ENCODE measurements at places on chromosomes 4 and X. TPM values are rescaled to one million over a fixed set of nuclear protein-coding genes. Genes with fewer than 3 reads are reported as not detected.

STBD1 gene
- total RNA-seq = 25.5 TPM

VSIG4 gene
- total RNA-seq = 61.6 TPM

LDOC1 gene
- 2.0 TPM for total RNA-seq

ASIC5 gene
- total RNA-seq = not detected

CDKL2 gene
- total RNA-seq = 0.83 TPM

LAGE3 gene
- 20.2 TPM for total RNA-seq

CT45A3 gene
- not detected for total RNA-seq

POU3F4 gene
- not detected for total RNA-seq

SYN1 gene
- total RNA-seq = 9.9 TPM

ATOH1 gene
- not detected for total RNA-seq

GPR119 gene
- not detected for total RNA-seq

SOWAHD gene
- total RNA-seq = not detected

- no peaks in the 10 kb centered on the region for H3K36me3 ChIP-seq
- DNase-seq = no peak
- H3K4me3 ChIP-seq = no peak overlapping the region
Observed at GRCh38 chr4:164614329-164614728, 139.6 kb upstream of the SMIM31 start.

- H3K27me3 ChIP-seq = no peaks in the 10 kb centered on the region
- no peak overlapping the region for H3K4me3 ChIP-seq
- no peak overlapping the region for H3K27ac ChIP-seq
- no peak for DNase-seq
Observed at GRCh38 chr4:100590325-100590724, 72.5 kb upstream of the EMCN start.

- H3K36me3 ChIP-seq = no peaks in the 10 kb centered on the region
- H3K4me1 ChIP-seq = no peaks in the 10 kb centered on the region
- H3K27ac ChIP-seq = no peak overlapping the region
- DNase-seq = no peak
- no peak overlapping the region for H3K4me3 ChIP-seq
Observed at GRCh38 chr4:107711831-107712230, 8.2 kb downstream of the PAPSS1 start.

- no peaks in the 10 kb centered on the region for H3K27me3 ChIP-seq
- H3K36me3 ChIP-seq = no peaks in the 10 kb centered on the region
- H3K4me3 ChIP-seq = no peak overlapping the region
- no peak overlapping the region for H3K27ac ChIP-seq
- DNase-seq = no peak
- peaks cover 11% of the 10 kb centered on the region for H3K4me1 ChIP-seq
Observed at GRCh38 chr4:185002784-185003183, 15.5 kb upstream of the HELT start.

- no peak overlapping the region for H3K4me3 ChIP-seq
- no peak overlapping the region for H3K27ac ChIP-seq
- H3K27me3 ChIP-seq = no peaks in the 10 kb centered on the region
- no peaks in the 10 kb centered on the region for H3K36me3 ChIP-seq
- no peak for DNase-seq
- H3K4me1 ChIP-seq = no peaks in the 10 kb centered on the region
Observed at GRCh38 chr4:93289831-93290230, 538.7 kb upstream of the ATOH1 start.

- no peak overlapping the region for H3K27ac ChIP-seq
- no peak overlapping the region for H3K4me3 ChIP-seq
- no peaks in the 10 kb centered on the region for H3K27me3 ChIP-seq
- H3K4me1 ChIP-seq = no peaks in the 10 kb centered on the region
- H3K36me3 ChIP-seq = no peaks in the 10 kb centered on the region
Observed at GRCh38 chr4:58502839-58503238, 1392.7 kb upstream of the IGFBP7 start.

DNA sequence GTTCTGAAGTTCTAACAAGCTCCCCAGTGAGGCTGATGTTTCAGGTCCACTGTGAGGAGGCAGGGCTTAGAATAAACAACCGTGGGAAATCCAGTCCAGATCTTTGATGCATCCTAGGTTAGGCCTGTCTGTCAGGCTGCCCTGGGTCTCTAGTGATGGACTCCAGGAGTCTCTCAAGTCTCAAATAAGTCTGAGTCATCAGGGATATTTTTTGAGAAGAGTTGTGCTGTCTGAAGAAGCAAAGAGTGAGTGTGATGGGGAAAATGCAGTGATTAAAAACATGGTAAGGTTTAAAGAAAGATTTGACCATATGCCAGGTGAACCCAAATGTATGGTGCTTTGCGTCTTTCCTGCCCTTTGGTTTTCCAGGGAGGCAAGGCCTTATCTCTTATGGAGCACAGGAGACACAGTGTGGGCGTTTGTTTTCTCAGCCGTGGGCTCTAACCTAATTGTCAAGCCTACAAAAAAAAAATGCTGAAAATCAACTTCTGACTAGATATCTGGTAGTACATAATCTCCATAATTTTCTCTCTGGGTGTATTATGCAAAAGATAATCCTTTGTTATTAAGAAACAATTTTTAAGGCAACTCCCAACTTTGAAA lies 100.7 kb downstream of the PTTG2 start:
- H3K27ac ChIP-seq = no peak overlapping the region
- H3K4me1 ChIP-seq = peaks cover 14% of the 10 kb centered on the region
- no peaks in the 10 kb centered on the region for H3K27me3 ChIP-seq
- peaks cover 35% of the 10 kb centered on the region for H3K36me3 ChIP-seq
- no peak overlapping the region for H3K4me3 ChIP-seq

DNA sequence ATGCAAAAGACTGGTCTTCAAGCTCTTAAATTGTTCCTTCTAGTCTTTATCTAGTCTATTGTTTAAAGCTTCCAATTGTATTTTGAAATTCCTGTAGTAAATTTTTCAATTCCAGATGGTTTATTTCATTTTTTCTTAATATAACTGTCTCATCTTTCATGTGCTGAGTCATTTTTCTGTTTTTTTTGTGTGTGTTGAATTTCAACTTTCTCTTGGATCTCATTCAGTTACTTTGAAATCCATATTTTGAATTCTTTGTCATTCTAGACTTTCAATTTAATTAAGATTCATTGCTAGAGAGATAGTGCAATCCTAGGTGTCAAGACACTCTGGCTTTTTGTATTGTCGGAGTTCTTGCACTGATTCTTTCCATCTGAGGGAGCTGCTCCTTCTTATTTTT lies 128.0 kb upstream of the PRKG2 start:
- H3K4me3 ChIP-seq = no peak overlapping the region
- no peaks in the 10 kb centered on the region for H3K36me3 ChIP-seq
- H3K4me1 ChIP-seq = no peaks in the 10 kb centered on the region
- no peak for DNase-seq
- H3K27ac ChIP-seq = no peak overlapping the region

GRCh38 chrX:72409993-72410392 lies 104.3 kb upstream of the CITED1 start:
- DNase-seq = no peak
- H3K27me3 ChIP-seq = peaks cover 12% of the 10 kb centered on the region
- no peaks in the 10 kb centered on the region for H3K36me3 ChIP-seq
- no peak overlapping the region for H3K4me3 ChIP-seq

DNA sequence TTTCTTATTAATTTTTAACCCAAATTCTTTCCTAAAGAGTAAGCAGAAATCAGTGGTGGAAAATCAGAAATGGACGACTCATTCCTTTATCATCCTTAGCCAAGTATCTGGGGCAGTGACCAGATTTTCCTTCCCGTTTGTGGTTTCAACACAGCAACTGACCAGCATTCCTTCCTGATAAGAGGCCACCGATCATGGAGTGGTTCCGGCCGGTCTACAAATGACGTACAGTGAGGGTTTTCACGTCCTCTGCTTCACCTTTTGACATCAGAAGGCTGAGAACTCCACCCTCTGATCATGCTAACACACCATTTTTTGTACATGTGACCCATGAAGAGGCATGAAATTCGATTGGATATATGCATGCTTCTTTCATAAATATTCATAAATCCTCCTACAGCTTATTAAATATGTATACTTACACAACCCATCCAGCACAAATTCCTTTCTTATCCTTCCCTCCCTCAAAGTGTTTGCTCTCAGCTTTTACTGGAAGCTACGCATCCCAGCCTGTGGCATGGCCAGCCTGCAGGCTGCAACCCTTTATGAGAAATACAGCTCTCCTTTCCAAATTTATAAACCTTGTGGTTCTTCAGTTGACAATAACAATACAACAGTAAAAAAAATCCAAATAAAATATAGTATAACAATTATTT lies 173.0 kb upstream of the CASK start:
- H3K4me3 ChIP-seq = no peak overlapping the region
- no peaks in the 10 kb centered on the region for H3K27me3 ChIP-seq
- no peaks in the 10 kb centered on the region for H3K4me1 ChIP-seq

- peaks cover 100% of the 10 kb centered on the region for H3K4me1 ChIP-seq
- no peak overlapping the region for H3K4me3 ChIP-seq
- no peaks in the 10 kb centered on the region for H3K27me3 ChIP-seq
Observed at GRCh38 chr4:2862528-2862927, 18.9 kb downstream of the ADD1 start.

DNA sequence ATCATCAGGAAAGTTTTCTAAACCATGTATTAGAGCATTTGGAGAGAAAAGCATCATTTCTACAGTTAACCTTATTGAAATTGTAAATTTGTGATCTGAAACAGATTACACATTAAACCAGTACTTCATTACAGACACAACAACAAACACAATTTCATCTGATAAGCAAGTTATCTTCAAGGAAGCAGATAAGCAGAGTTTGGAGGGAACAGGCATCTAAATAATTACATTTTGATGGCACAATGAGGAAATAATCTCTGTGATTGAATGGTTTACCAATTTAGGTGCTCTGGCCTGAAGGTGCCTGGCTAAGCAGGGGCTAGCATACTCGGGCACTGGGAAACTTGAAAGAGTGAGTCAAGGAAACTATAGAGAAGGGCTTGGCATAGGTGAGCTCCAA lies 619.8 kb downstream of the PACRGL start:
- no peak overlapping the region for H3K4me3 ChIP-seq
- no peak for DNase-seq
- H3K27ac ChIP-seq = no peak overlapping the region
- no peaks in the 10 kb centered on the region for H3K27me3 ChIP-seq
- no peaks in the 10 kb centered on the region for H3K36me3 ChIP-seq

- H3K36me3 ChIP-seq = no peaks in the 10 kb centered on the region
- H3K4me3 ChIP-seq = no peak overlapping the region
- H3K4me1 ChIP-seq = peaks cover 3% of the 10 kb centered on the region
- no peak for DNase-seq
Observed at GRCh38 chr4:53558065-53558801, 33.1 kb downstream of the LNX1 start.

DNA sequence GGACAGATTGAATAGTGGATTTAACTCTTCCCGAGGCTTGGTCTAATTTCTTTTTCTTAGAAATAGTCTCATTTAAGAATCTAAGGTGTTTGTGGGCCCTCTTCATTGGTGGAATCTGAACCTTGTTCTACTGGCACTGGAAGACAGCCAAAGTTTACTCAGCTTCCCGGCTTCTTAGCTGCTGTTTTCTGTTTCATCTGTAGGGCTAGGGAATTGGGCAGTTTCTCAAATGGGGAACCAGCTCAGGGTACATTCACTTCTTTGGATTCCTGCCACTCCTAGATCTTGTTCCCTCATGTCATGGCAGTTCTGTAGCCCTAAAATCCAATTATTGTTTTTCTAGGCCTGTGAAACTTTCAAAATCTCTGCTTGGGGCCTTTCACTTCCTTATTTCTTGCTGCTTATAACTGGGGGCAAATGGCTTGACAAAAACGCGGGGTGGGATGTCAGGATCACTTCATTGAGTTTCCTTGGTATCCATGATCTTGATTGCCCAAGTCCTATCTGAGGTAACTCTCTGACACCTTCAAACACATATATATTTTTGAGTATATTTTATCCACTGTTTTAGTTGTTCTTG lies 985.0 kb downstream of the C4orf33 start:
- no peak overlapping the region for H3K4me3 ChIP-seq
- DNase-seq = no peak
- H3K27me3 ChIP-seq = no peaks in the 10 kb centered on the region
- no peak overlapping the region for H3K27ac ChIP-seq

DNA sequence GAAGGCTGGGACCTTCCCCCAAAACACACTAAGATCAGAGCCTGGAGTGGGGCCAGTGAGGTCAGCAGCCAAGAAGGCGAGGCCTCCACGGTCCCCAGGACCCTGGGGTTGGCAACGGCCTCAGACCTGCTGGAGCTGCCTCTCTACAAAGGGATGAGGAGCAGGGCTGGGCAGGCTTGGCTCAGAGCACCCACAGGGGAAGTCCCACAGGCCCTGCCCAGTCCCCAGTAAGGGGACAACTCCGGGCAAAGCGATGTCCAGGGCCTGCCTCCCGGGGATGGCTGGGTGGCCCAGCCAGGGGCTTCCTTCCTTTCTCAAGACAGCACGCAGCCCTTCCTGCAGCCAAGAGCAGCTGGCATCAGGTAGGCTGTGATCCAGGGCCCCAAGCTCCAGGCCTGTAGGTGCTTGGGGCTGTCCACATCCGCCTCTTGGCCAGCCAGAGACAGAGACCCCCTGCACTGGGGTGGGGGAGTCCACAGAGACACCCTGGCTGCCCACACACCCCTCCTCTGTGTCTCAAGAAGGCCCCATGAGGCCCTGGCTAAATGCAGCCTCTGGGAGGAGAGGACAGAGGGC lies 5.7 kb downstream of the MXD4 start:
- H3K27me3 ChIP-seq = no peaks in the 10 kb centered on the region
- peak overlapping the region; percentile 91 for H3K27ac ChIP-seq
- peaks cover 63% of the 10 kb centered on the region for H3K36me3 ChIP-seq

DNA sequence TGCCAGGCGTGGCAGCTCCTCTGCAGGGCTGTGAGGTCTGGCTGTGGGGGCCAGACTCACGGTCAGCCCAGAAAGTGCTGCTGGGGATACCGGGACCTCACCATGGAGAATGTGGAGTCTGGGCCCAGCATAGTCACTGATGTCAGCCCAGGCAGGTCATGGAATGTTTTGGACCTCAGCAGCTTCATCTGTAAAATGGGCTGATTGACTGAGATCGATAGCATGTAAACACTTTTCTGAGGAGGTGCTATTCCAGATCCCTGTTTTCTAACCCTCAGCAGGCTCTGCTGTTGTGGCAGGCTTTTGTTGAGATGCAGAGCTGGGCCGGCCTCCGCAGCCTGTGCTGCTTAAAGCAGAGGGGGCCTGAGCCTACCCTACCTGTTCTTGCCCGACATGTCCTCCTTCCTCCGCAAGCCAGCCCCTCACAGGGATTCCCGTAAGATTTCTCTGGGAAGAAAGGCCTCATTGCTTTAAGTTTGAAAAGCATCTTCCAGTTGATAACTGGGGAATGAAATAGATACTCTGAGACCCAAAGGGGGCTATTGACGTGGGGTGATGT lies 38.3 kb upstream of the HGFAC start:
- no peaks in the 10 kb centered on the region for H3K27me3 ChIP-seq
- H3K27ac ChIP-seq = no peak overlapping the region
- no peak overlapping the region for H3K4me3 ChIP-seq

- H3K27me3 ChIP-seq = no peaks in the 10 kb centered on the region
- H3K36me3 ChIP-seq = no peaks in the 10 kb centered on the region
- no peak for DNase-seq
- H3K27ac ChIP-seq = no peak overlapping the region
Observed at GRCh38 chr4:91601401-91601800, 702.4 kb upstream of the GRID2 start.

- H3K27ac ChIP-seq = no peak overlapping the region
- H3K27me3 ChIP-seq = peaks cover 66% of the 10 kb centered on the region
- no peaks in the 10 kb centered on the region for H3K4me1 ChIP-seq
- no peak for DNase-seq
- no peak overlapping the region for H3K4me3 ChIP-seq
Observed at GRCh38 chrX:25022499-25023325, 6.9 kb upstream of the ARX start.

- no peaks in the 10 kb centered on the region for H3K4me1 ChIP-seq
- no peaks in the 10 kb centered on the region for H3K36me3 ChIP-seq
- DNase-seq = no peak
- H3K27ac ChIP-seq = no peak overlapping the region
- H3K4me3 ChIP-seq = no peak overlapping the region
Observed at GRCh38 chr4:173919196-173919595, 364.3 kb downstream of the FBXO8 start.

Data from heart left ventricle (tissue), 16 donors.